ENCODE measurements at places on chromosomes 5 and 9.

GRCh38 chr5:72438141-72438540 lies 69.1 kb downstream of the ZNF366 start:
- no peak for DNase-seq

GRCh38 chr9:4138180-4138579 lies 161.7 kb downstream of the GLIS3 start:
- no peak for DNase-seq

DNA sequence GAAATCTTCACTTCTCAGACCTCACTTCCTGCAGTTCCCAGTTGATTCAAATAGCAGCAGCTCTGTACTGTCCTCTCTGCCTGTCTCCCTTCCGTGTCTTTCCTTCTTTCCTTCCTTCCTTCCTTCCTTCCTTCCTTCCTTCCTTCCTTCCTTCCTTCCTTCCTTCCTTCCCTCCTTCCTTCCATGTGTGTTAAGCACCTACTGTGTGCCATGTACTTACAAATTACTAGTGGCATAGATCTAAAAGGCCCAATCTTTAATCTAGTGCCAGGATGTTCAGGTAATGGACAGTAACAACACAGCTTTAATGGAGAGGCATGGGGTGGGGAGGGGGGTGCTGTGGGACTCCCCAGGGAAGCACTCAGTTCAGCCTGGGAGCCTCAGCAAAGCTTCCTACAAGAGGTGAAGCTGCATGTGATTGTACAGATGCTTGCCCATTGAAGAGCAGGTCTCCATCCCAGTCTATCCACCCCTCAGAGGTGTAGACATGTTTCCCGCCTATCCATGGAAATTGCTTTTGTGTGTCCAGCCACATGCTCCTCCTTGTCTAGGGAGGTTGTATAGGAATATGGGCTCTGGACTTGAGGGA lies 106.0 kb downstream of the RGS3 start:
- no peak for DNase-seq

DNA sequence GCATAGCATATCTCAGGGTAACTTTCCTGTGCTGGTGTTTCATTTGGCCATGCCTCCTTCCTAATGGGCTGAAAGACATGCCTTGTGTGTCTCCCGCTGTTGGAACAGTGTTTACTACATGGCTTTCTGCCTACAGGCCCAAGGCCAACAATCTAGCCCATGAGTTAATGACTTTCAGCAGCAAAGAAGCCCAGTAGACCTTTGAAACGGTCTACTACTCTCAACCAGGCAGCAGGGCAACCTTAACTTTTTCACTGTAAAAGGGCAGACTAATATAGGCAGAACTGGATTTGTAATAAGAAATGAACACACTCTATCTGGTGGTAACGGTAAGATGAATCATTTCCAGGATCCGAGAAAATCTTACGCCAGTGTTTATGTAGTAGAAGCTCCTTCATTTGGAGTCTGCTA lies 21.0 kb downstream of the C5orf15 start:
- DNase-seq = peak; percentile 59

DNA sequence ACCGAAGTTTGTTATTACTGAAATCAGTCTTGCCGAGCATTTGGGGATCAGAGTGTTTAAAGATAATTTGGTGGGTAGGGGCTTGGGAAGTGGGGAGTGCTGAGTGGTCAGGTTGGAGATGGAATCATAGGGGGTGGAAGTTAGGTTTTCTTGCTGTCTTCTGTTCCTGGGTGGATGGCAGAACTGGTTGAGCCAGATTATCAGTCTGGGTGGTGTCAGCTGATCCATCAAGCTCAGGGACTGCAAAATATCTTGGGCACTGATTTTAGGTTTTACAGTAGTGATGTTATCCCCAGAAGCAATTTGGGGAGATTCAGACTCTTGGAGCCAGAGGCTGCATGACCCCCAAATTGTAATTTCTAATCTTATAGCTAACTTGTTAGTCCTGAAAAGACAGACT lies 5.4 kb upstream of the ANKRD31 start:
- no peak for DNase-seq

DNA sequence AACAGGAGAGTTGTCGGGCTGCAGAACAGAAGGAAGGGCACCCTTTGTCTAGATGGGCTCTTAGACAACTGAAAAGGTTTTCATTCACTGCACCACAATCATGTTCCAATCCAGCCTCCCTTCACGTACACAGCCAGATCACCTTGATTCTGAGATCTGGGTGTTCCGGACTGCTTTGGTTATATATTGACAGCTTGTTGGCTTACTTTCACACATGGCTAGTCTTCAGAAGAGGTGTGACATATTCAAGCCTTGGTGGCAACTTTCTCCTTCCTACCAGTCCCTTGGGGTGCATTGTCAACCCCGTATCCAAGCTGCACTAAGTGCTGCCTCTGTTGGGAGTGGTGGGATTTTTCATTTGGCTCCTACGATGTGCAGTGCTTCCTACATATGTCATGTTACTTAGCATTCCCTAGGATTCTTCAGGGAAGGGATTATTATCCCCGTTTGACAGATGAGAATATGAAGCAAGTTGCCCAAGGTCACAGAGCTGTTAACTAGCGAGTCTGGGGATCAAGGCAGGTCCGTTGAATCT lies 100.6 kb downstream of the LIFR start:
- DNase-seq = no peak

- DNase-seq = no peak
These were observed 811 bp upstream of the ARRDC3 start for GRCh38 chr5:91383956-91384300.

DNA sequence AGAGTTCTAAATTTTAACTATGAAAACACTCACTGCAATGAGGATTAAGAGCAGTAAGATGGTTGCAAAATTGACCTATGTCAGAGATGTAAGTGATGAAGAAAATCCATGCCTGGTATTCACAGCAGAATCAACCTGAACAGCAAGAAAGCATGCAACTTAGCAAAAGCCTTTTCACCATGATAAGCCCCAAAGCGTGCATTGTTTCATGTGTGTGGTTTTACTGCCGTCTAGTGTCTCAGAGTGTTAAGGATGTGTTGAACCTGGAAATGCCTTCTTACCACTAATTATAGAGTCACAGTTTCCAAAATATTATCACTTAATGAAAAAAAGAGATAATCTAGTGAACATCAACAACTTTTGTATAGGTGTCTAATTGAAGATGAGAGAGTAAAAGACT lies 415.2 kb upstream of the TRPC7 start:
- no peak for DNase-seq

GRCh38 chr5:126847826-126848251 lies 70.9 kb downstream of the LMNB1 start:
- DNase-seq = no peak

DNA sequence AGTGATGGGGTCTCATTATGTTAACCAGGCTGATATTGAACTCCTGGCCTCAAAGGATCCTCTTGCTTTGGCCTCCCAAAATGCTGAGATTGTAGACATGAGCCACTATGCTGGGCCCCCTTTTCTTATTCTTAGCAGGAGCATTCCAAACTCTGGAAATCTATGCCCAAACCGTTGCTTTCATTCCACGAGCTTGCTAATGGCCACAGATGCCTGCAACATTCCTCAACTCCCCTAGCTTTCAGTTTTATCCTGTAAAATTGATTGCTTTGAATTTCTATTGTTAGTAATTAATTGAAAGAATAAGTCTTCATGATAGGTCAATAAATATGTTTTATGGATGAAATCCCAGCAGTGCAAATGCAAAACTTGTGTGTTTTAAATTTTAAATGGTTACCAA lies 564.8 kb upstream of the WWC1 start:
- peak; percentile 7 for DNase-seq

DNA sequence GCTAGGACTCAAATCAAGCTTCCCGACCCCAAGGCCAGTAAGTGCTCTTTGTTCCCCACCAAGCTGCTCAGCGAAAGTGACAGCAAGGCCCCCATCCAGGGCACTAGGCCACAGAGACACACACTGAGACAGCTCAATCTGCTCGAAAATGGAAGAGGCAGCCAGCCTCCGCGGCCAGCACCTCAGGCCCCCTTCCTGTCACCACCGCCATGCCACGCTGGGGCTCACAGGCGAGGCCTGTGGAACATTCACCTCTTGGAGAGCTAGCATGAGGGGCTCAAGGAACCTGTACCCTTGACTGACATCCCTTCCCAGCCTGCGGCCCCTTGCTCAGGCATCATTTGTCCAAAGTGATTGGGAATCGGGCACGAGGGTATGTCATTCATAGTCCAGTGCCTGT lies 71.4 kb downstream of the PAX5 start:
- DNase-seq = no peak

DNA sequence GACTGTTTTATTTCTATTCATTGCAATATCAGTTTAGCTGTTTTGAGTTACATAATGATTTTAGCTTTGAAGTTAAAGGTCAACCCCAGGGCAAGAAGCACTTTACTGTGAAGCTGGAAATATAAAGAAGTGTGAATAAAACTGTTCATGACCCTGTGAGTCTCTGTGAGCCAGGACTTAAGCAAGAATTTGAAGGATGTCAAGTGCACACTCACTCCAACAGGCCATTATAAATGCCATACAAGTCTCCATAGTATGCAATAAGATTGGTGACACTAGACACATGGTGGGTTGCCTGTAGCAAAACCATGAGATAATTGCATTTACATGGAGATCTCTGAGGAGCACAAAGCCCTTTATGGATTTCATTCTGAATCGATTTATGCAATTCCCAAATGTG lies 318.7 kb upstream of the ITGA1 start:
- no peak for DNase-seq

GRCh38 chr9:89274838-89275237 lies 36.2 kb upstream of the CKS2 start:
- peak; percentile 99 for DNase-seq

- no peak for DNase-seq
These were observed 1048.7 kb upstream of the WWC1 start for GRCh38 chr5:167242701-167243100.

GRCh38 chr9:131566158-131566557 lies 20.8 kb downstream of the PRRT1B start:
- DNase-seq = no peak

DNA sequence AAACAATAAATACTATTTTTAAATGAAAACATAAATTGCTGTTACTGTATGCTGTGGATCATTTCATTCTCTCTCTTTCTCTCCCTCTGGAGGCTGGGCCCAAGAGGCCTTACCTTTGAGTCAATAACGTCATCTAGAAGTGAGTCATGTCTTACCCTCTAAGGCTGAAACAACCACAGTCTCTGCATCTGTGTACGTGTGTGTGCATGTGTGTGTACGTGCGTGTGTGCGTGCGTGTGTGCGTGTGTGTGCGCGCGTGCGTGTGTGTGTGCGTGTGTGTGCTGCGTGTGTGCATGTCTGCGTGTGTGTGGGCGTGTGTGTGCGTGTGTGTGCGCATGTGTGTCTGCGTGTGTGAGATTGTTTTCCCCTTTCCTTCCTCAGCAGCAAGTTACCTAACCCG lies 13.6 kb upstream of the IL17B start:
- peak; percentile 47 for DNase-seq

DNA sequence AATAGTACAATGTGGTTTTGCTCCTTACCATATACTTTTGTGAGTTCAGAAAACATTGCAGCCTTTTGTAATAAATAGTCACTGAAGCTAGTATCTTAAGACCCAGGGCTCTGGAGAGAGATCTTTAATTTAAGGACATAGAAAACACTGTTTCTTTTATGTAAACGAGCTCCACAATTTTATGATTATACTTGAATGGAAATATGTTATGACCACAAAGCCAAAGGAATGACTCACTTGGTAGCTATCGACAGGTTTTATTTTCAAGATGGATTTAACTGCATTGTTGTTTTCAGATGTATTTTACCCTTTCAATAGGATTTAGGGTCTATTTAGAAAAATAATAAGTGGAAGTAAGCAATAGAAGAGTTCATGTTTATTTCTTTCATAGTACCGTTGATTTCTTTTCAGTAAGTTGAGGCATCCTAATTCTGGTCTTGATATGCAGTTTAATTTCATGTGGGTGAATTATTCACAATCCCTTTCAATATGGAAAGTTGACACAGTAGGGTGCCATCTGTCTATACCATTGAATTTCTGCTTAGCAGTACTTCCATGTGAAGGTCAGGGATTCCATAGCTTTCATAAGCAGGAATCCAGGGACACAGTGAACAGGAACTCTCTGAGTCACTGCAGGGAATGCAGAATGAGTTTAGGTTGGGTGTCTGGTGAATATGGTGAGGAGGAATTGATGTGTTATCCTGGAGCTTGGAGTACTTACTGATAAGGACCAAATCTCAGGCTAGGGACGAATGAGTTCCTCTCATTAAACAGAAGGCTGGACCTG lies 157.6 kb downstream of the CD180 start:
- peak; percentile 71 for DNase-seq

GRCh38 chr9:95506428-95506677 lies 10.4 kb downstream of the PTCH1 start:
- DNase-seq = peak; percentile 53

DNA sequence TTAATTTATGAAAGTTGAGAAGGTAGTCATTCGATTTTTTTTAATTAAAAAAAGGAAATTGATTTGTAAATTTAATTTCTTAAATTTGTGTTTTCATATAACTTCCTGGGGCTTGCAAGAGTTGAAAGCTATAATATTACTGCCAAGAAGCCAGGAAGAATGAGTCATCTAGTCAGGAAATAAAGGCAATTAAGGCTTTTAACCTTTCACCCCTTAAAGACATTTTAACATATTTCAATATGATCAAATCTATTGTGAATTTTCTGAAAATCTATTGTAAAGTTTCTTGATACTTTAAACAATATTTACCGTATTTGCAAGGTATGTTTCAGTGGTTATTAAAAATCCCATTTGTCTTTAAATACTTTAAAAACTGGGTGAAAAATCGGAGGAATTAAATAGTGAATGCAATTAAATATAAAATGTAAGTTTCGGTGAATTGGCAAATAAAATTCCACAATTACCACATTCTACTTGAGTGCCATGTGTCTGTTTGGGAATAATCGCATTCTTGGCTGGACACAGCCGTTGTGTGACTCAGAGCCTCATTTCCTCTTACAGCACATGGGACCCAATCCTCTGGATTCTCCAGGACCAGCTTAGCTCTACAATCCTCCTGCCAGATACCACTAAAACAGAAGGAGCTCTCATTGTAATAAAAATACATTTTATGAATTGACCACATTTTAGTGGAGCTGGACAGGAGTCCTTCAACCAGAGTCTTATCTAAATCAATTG lies 310.7 kb downstream of the HCN1 start:
- DNase-seq = peak; percentile 58

- no peak for DNase-seq
These were observed 471.4 kb downstream of the MAN2A1 start for GRCh38 chr5:110161162-110161561.

- peak; percentile 18 for DNase-seq
These were observed 341.1 kb downstream of the ZSWIM6 start for GRCh38 chr5:61673007-61673735.

GRCh38 chr5:113043491-113043931 lies 66.9 kb downstream of the DCP2 start:
- DNase-seq = peak; percentile 42

Data from EH (cell line).